Globus pallidus (tissue), 1 donor: ENCODE measurements at places on chromosomes 13 and 19.

- DNase-seq = no peak
These were observed 9.3 kb downstream of the HOOK2 start for GRCh38 chr19:12766051-12766521.

GRCh38 chr13:112719016-112719415 is 29.2 kb downstream of the ATP11A start:
- DNase-seq = no peak

GRCh38 chr19:28964500-28964899 is 248.5 kb downstream of the UQCRFS1 start:
- DNase-seq = no peak

GRCh38 chr19:44912854-44913253 is 1.6 kb upstream of the APOC1 start:
- DNase-seq = peak; percentile 91

DNA sequence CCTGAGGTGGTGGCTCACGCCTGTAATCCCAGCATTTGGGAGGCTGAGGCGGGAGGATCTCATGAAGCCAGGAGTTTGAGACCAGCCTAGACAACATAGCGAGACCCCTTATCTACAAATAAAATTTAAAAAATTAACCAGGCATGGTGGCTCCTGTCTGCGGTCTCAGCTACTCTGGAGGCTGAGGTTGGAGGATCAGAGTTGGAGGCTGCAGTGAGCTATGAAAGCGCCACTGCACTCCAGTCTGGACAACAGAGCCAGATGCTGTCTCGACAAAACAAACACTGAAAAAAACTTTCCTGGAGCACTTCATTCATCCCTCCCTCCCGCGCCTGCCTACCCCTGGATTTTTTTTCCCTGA is 665 bp upstream of the ATG4D start:
- no peak for DNase-seq

DNA sequence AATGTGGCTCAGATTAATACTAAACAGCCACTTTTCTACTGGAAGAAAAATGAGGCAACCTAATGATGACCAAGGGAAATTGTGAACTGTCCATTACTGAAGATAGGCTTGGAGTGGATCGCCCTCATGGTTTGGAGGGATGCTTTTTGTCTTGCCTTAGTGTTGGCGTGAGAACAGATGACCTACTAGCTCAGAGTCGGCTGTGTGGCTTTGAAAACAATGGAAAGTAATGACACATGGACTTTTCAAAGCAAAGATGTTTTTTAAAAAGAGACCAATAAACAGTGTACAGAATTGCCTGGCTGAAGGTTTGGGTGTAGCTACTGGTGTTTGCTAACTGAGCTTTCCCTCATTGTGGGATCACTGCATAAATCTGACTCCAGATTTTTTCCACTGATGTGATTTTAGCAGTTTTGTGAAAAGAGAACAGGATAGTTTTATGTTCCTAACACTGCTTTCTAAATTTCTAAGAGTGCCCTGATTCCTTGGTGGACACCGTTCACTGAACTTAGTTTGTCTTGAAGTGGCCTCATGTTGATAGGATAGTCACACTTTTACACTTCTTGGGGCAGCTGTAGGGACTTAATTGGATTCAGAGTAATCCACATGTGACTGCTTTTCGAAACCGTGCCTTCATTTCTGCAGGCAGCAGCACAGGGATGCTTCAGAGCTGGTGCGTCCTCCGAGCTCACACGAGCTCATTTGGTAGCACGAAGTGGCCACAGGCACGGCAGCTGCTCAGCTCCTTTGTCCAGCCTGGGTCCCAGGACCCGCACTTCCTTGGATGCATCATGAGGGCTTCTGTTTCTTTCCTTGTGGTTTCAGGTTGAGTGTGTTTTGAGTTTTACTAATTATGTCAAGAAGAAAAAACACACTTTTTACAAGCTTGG is 4.3 kb downstream of the CEBPG start:
- no peak for DNase-seq
